ENCODE measurements at places on chromosomes 16 and 17.

GRCh38 chr17:65115839-65116238, 21.3 kb upstream of the RGS9 start:
- DNase-seq, result no peak

- DNase-seq, result no peak
Measured at GRCh38 chr17:43212641-43213490, 1.2 kb downstream of the TMEM106A start.

DNA sequence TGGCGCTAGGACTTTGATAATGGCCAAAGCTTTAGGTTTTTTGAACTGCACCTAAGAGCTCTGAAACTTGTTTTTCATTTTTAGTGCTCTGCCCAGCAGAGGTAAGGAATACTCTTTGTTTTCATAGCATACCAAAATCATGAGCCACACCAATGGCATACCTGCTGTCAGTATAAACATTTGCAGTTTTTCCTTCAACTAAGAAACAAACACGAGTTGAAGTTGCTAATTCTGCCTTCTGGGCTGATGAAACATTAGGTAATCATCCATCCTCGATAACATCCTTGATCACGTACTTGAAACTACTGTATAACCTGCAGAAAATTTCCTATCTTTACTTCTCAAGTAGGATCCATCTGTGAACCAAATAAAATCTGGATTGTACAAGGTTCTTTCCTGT, 20.6 kb upstream of the B4GALNT2 start:
- peak; percentile 81 for DNase-seq

- no peak for DNase-seq
Measured at GRCh38 chr17:7634384-7634783, 4.4 kb downstream of the SHBG start.

GRCh38 chr17:77231076-77231871, 90.5 kb downstream of the SEC14L1 start:
- no peak for DNase-seq

DNA sequence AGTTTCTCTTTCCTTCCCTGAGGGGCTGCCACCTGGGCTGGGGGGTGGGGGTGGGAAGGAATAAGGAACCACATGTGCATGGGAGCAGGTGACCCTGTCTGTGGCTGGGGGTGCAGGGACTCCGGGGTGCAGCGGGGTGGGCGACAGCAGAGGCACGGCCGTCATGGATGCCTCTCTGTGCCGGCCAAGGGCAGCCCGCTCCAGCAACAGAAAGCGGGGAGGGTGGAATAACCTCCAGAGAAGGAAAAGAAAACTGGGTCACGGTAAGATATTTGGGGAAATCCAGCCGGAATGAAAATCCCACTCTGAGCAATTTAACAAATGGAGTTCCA, 4.2 kb downstream of the NDUFAF8 start:
- no peak for DNase-seq

Measured in bronchial epithelial cell (primary cell).